Activated CD8-positive, alpha-beta memory T cell treated with anti-CD3 and anti-CD28 coated beads, Interleukin-2, amount 50 U/mL, for 48 hours (primary cell): ENCODE measurements at places on chromosomes 6 and 20.

GRCh38 chr20:61888101-61888865 lies 177.4 kb downstream of the TAF4 start:
- no peak for DNase-seq

- no peak for DNase-seq
Observed at GRCh38 chr6:133724726-133725125, 164.2 kb upstream of the TCF21 start.

GRCh38 chr6:113529879-113530278 lies 327.3 kb upstream of the MARCKS start:
- no peak for DNase-seq

DNA sequence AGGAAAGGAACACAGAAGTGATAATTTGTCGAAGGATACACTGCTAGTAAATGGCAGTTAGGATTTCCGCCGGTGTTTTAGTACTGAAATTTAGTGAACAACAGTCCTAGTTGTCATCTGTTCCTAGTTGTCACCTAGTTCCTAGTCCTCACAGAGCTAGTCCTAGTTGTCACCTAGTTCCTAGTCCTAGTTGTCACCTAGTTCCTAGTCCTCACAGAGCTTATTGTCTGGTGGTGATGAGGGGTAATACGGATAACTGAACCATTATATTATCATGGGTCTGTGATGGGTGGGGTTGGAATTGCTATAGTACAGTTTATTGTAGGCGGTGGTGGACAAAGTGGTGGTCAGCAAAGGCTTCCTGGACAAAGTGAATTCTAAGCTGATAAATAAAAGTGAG lies 1.8 kb downstream of the SNRNP48 start:
- DNase-seq: no peak

DNA sequence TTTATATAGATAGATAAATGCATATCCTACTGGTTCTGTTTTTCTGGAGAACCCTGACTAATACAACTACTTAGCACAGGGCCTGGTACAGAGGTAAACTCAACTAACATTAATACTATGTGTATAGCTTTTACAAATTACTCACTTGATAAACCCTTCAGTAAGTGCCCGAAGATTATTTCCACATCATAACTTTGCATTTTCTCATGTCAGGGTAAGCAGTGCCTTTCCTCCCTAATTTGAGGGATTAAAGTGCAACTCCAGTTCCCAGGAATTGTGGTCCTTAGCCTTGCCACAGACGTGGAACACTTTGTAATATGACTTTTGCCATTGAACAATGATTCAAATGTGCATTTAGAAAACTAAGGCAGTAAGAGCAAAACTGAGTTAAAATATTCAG lies 147.5 kb upstream of the SMLR1 start:
- DNase-seq: no peak

DNA sequence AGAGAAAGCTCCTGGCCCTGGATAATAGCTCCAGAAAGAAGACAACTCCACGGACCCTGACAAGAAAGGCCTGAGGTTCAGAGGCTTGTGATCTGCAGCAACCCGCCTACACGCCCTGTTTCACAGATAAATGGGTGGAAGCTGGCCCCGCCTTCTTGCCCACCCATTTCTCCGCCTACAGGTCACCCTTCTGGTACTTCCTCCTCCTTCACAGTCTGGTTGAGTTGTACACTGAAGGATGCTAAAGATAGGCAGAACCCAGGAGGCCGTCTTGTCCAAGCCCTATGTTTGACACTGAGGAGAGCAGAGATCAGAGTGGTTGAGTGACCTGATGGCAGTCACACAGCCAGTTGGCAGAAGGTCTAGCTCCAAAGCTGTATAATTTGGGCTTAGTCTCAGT lies 34.2 kb upstream of the MDGA1 start:
- peak; percentile 64 for DNase-seq

DNA sequence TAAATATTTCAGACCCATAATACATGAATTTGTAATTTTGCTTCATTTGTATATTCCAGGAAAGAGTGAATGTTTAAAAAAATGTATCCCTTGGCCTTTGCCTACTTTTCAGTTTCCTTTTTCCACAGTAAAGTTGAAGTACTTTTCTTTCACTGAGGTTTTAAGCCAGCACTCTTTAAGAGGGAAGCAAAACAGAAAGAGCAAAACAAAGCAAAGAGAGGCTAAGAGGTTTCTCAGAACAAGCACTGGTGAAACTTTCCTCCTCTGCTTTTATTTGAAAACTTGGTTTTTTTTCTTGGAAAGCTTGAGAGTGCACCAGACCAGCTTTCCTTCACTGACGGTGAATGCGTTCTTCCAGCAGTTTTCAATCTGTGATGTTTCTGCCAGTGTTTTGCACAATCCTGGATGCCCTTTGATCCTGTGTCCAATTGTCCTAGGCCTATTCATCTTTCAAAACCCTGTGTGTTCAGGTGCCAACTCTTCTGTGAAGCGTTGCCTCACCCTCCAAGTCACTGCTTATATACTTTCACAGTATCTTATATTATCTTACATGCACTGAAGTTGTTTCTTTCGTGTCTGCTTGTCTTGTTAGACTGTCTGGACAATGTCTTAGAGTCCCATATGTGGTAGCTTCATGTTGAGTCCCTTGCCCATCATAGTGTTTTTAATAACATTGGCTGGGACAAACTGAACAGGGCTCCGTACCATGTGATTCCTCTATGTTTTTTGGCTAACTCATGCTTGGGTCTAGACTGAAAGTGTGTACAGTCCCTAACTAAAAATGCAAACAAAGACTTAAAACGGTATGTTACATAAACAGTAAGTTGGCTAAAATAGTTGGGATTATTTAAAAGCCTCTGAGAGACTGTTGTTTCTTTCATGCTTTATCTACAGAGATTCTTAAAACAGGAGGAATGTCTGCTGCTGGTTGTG lies 1.9 kb downstream of the RNF217 start:
- no peak for DNase-seq

DNA sequence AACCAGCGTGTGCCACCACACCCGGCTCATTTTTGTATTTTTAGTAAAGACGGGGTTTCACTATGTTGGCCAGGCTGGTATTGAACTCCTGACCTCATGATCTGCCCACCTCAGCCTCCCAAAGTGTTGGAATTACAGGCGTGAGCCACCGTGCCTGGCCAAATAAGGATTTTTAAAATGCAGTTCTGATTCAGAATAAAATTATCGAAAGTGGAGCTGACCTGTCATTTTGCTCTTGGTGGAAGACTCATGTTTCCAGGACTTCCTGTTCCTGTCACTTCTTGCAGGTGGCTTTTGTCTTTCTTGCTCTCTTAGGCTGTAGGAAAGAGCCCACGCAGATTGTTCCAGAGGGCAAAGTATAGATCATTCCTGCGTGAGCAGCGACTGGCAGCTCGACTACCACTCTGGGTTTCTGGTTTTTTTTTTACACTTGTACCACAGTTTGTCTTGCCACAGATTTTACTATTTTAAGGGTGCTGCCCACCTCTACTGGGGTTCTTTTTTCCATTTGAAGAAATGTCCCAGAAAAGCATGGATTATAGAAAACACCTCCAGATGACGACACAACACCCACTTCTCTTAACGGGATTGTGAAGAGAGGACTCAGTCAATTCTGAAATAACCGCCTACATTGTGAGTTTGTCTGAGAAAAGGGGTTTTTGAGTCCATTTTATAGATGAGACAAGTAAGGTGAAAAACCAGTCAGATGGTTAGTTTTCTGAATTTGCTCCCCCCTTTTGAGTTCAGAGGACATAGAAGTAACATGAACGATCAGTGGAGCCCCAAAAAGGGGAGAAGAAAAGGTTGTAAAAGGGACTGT lies 7.5 kb downstream of the JARID2 start:
- DNase-seq: peak; percentile 60

DNA sequence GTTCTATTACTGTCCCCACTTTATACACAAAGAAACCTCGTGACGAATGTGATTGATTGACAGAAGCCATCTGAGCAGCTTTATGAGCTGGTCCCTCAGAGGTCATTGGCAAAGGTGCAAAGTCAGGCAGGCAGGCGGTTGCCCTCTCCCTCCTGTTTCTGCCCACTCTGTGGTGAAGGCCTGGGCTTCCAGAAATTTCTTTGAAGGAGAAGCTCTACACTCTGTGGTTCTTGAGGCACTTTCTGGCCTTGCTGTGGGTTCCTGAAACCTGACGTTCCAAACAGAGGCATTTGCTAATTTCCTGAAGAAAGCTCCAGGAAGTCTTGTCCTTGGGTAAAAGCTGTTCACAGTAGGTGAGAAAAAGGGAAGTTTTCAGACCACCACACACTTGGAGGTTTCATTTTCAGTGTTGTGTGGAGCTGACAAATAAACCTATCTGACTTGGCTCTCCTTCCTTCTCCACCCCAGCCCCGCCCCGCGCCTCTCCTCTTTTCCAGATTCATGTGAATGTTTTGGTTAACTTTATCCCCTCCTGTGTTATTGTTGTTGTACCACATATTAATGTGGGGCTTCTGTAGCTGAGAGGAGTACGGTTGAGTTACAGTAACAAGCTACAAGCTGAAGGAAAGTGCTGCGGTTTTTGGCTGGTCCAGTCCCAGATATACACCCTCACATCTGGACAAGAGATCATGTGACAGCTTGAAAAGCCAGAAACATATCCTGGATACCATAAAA lies 274.1 kb downstream of the CLIC5 start:
- DNase-seq: no peak

- DNase-seq: peak; percentile 29
Observed at GRCh38 chr20:58006346-58007316, 221.8 kb downstream of the ANKRD60 start.

DNA sequence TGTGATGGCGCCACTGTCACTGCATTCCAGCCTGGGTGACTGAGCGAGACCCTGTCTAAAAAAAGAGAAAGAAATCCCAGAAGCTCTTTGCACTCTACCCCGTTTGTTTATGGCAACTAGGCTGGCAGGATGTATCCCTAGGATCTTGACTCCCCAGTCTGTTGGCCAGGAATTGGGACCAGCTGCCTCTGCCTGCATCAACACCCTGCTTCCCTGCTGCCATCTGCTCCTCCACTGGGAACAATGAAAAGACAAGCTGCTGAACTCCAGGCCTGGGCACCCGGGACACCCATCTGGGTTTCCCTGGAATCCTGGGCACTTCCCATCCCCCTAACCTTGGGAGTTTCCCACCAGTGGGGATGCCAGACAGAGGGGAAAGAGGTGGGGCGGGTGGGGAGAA lies 64.9 kb downstream of the CPNE5 start:
- no peak for DNase-seq
